ENCODE measurements at places on chromosomes 3 and 15. TPM values are rescaled to one million over a fixed set of nuclear protein-coding genes. Genes with fewer than 3 reads are reported as not detected.

GRCh38 chr15:59457103-59457502, 19.1 kb downstream of the FAM81A start:
- no peaks in the 10 kb centered on the region for H3K36me3 ChIP-seq
- no peak for DNase-seq
- H3K4me3 ChIP-seq = no peak overlapping the region
- H3K4me1 ChIP-seq = no peaks in the 10 kb centered on the region
- no peak overlapping the region for H3K27ac ChIP-seq
- H3K27me3 ChIP-seq = no peaks in the 10 kb centered on the region

Gene LIPH
- polyA plus RNA-seq = 0.04 TPM

DNA sequence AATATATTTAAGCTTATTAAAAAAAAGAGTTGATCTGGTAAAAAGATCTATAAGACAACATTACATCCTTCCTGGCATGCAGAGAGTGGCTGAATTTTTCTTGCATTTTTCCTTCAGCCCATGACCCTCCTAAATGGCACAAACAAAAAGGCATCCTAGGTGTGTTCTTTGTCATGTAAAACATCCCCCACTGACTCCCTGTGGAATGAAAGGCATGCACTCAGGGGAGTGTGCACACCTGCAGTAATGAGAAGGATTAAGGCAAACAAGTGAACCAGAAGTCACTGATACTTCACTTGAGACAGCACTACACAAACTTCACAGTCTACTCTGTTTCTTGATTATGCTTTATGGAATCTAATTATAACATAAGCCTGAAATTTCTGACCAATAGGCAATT, 195.0 kb downstream of the RBMS3 start:
- no peak overlapping the region for H3K4me3 ChIP-seq
- no peak overlapping the region for H3K27ac ChIP-seq
- no peaks in the 10 kb centered on the region for H3K36me3 ChIP-seq

DNA sequence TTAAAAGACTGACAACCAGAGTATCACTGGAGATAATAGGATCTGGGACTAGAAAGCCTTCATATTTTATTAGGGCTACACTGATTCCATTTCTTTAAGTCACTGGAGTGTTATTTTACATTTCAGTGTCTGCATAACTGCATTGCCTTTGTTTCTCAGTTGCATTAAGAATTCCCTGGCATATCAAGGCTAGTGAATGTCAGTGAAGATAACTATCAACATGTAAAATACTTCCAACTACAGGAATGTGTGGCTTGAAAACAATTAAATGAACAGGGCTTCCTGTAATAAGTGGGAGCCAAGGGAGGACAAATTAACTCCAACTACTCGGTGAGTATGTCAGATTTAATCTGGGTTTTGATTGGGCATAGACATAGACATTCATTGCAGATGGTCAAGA, 628.5 kb downstream of the ROBO2 start:
- DNase-seq = no peak
- no peaks in the 10 kb centered on the region for H3K36me3 ChIP-seq
- no peak overlapping the region for H3K4me3 ChIP-seq
- no peaks in the 10 kb centered on the region for H3K4me1 ChIP-seq

Gene CRYGS
- 0.65 TPM for polyA plus RNA-seq

Gene ANKRD34C
- 0.03 TPM for polyA plus RNA-seq

GRCh38 chr3:8662594-8662993, 18.0 kb upstream of the SSUH2 start:
- no peak for DNase-seq
- H3K27me3 ChIP-seq = no peaks in the 10 kb centered on the region
- no peak overlapping the region for H3K4me3 ChIP-seq
- no peak overlapping the region for H3K27ac ChIP-seq

DNA sequence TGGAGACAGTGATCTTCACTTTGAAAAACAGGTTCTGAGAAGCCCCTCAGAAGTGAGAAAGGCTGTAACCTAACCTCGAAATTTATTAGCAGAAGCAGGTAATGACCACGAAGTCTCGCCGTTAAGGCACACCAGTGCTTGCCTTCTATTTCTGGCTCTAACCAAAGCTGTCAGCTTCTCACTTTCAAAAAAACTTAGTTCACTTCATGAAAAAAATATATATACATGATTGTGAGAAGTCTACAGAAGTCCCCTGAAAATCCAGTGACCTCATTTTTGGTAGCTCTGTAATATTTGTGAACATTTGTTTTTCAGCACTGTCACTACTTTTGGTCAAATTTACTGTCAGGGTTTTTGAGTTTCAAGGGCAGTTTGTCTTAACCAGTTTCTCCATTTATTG, 19.1 kb upstream of the AKAP13 start:
- no peaks in the 10 kb centered on the region for H3K27me3 ChIP-seq
- no peak overlapping the region for H3K4me3 ChIP-seq
- H3K27ac ChIP-seq = no peak overlapping the region

GRCh38 chr3:112030901-112031300, 3.6 kb upstream of the TMPRSS7 start:
- no peaks in the 10 kb centered on the region for H3K4me1 ChIP-seq
- DNase-seq = no peak
- no peaks in the 10 kb centered on the region for H3K27me3 ChIP-seq
- no peaks in the 10 kb centered on the region for H3K36me3 ChIP-seq

- DNase-seq = no peak
- H3K36me3 ChIP-seq = no peaks in the 10 kb centered on the region
- no peak overlapping the region for H3K4me3 ChIP-seq
- no peak overlapping the region for H3K27ac ChIP-seq
- no peaks in the 10 kb centered on the region for H3K27me3 ChIP-seq
- no peaks in the 10 kb centered on the region for H3K4me1 ChIP-seq
Measured at GRCh38 chr3:43043071-43043766, 62.7 kb downstream of the POMGNT2 start.

DNA sequence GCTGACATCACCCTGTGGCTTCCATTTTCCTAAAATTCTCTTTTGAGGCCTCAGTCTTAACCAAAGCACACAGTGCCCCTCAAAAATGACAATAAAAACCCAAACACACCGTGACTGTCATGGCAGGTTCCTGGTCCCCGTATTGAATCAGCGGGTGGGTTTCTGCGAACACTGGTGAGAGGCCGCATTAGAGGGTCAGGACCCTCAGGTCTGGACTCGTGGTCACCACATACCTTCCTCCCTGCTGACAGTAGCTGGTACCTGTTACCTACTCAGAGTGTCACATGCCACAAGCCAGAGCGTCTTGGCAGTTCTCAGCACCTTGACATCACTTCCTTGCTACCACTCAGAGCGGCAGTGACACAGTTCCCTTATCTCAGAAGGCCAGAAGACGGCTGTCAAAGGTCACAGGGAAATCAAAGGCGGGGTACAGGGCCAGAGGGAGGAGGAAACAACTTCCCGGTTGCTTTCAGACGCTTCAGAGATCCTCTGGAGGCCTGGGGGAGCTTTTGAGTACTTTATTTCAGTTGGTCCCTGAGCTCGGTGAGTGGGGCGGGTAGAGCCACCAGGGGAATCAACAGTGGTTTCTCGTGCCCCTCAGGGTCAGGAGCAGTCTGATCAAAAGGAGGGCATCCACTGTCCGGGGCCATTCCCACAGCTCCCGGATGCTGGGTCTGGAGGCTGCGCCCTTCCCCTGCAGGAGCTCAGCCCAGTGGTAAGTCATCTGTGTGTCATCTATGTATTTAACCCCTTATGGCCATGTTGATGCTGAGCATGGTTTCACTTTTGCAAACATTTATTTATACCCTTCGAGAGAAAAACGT, at the start of the genes CCR5AS and CCRL2:
Gene CCR5AS (minus strand): TSS at position 279 of the 824 bp plus-strand sequence.
Gene CCRL2 (plus strand): TSS at position 472 of the 824 bp plus-strand sequence. CDS start 821 bp downstream, outside the sequence.
- no peaks in the 10 kb centered on the region for H3K27me3 ChIP-seq
- peak within 1 kb of the TSS; percentile 52 for H3K4me3 ChIP-seq
- H3K4me1 ChIP-seq = peaks cover 17% of the 10 kb centered on the region
- no peaks in the 10 kb centered on the region for H3K36me3 ChIP-seq
- H3K27ac ChIP-seq = peak within 1 kb of the TSS; percentile 73

Gene SLC28A2
- 0.01 TPM for polyA plus RNA-seq

DNA sequence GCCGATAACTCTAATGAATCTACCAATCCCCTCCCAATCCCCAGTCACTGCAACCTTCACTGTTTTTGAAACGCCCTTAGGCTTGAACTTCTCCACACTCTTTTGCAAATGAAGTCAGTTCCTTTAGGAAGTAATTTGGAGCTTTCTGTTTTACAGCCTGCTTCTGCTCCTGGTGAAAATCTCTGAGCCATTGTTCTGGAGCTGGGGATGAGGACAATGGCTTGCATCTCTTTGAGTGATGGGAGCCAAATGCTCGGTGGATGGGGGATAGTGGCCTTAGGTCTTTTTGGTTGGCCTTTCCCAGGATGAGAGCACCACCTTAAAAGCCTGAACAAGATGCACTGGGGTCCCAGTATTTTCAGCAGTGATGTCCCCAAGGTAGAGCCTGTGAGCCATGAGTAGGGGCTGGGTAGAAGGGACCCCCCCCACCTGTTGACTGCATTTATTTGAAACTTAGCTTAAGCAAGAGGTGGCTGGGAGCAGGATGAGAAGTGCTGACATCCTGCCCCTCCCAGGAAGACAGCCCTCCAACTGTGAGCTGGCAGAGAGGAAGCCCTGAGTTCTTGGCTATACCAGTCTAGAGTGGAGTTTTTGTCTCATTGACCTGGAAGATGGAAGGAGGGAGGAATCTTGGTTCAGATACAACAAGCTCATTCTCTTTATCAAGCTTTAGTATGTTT, 7.6 kb upstream of the MYO5C start:
- no peak overlapping the region for H3K27ac ChIP-seq
- no peak for DNase-seq
- H3K27me3 ChIP-seq = no peaks in the 10 kb centered on the region
- no peaks in the 10 kb centered on the region for H3K4me1 ChIP-seq
- no peaks in the 10 kb centered on the region for H3K36me3 ChIP-seq

Gene BFSP2
- not detected for polyA plus RNA-seq

Gene EID1
- 88.1 TPM for polyA plus RNA-seq

DNA sequence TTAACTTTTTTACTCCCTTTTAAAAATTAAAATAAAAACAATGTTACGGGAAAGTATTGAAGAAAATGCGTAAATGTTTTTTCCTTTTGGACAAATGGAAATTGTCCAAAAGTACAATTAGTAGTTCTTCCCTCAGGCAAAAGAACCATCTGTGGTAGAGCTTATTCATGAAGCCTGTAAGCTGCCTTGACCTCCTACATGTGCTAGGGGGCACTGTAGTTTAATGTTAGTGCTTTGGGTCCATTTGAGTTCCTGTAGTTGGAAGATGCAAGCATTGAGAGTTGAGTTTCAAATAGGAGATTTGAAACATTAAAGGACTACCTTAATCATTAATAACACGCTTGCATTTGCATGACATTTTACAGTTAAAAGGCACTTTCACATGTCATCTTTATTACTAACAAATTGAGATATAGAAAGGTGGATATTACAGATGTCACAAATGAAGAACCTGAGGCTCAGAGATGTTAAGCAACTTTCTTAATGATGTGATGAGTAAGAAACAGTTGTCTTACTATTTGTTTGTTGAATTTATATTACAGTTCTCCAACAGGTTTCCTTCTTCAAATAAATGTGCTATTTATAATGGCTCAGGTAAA, 1.8 kb upstream of the ZNF385D start:
- no peak for DNase-seq
- H3K27me3 ChIP-seq = peaks cover 12% of the 10 kb centered on the region
- H3K36me3 ChIP-seq = no peaks in the 10 kb centered on the region
- H3K27ac ChIP-seq = no peak overlapping the region
- H3K4me1 ChIP-seq = no peaks in the 10 kb centered on the region

DNA sequence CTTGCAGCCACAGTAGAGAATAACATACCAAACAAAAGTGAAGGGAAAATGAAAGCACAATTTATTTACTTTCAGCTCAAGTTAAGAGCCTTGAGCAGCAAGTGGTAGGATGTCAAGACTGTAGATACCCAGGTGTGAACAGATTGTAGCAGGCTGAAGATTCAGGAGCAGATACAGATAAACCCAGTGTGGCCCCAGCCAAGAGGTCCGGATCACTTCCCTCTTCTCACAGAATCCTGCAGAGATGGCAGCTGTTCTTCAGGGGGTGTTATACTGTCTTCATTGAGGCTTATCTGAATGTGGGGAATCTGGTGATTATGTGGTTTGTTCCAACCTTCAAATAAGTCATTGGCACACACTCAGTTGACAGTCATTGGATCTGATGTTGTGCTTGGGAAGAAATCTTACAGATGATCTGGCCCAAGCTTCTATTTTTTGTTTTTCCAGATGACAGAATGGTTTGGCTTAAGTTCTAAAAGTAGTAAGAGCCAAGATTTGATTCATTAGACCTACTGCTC, 2.2 kb downstream of the STARD9 start:
- H3K4me3 ChIP-seq = peak overlapping the region; percentile 90
- DNase-seq = no peak
- peaks cover 13% of the 10 kb centered on the region for H3K4me1 ChIP-seq
- no peaks in the 10 kb centered on the region for H3K36me3 ChIP-seq
- H3K27me3 ChIP-seq = peaks cover 5% of the 10 kb centered on the region

Gene MNS1
- 0.42 TPM for polyA plus RNA-seq

- no peak overlapping the region for H3K27ac ChIP-seq
- H3K4me1 ChIP-seq = no peaks in the 10 kb centered on the region
- no peak overlapping the region for H3K4me3 ChIP-seq
Measured at GRCh38 chr15:45827275-45827674, 192.4 kb downstream of the SQOR start.

DNA sequence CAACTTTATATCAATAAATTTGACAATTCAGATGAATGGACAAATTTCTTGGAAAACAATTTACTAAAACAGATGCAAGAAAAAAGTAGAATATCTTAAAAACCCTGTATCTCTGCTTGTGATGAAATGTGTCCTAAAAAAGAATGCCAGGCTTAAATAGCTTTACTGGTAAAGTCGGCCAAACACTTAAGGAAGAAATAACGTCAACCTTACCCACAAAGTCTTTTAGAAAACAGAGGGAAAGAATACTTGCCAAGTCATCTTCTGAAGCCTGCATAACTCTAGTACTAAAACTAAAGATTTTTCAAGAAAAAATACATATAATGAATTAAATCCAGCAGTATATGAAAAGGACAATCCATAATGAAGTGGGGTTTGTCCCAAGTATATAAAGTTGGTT, 111.1 kb downstream of the RASA2 start:
- H3K4me1 ChIP-seq = no peaks in the 10 kb centered on the region
- no peak overlapping the region for H3K27ac ChIP-seq
- no peak for DNase-seq
- no peaks in the 10 kb centered on the region for H3K27me3 ChIP-seq

Gene CHRNA3
- 0.04 TPM for polyA plus RNA-seq

DNA sequence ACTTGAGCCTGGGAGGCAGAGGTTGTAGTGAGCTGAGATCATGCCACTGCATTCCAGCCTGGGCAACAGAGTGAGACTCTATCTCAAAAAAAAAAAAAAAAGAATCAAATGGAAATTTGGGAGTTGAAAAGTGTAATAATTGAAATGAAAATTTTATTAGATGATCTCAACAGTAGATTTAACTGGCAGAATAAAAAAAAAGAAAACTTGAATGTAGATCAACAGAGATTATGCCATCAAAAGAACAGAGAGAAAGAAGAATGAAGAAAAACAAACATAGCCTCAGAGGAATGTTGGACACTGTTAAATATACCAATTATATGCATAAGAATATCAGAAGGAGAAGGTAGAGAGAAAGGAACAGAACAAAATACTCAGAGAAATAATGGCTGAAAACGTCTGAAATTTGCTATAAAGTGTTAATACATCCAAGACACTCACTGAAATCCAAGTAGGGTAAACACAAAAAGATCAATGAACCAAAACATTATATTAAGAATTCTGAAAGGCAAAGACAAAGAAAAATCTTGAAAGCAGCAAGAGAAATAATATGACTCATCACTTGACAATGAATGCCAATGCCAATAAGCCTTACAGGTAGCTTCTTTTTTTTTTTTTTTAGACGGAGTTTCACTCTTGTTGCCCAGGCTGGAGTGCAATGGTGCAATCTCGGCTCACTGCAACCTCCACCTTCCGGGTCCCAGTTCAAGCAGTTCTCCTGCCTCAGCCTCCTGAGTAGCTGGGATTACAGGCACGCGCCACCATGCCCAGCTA, 14.6 kb upstream of the ELP6 start:
- H3K36me3 ChIP-seq = no peaks in the 10 kb centered on the region
- DNase-seq = no peak
- no peaks in the 10 kb centered on the region for H3K27me3 ChIP-seq

All from psoas muscle (tissue), 8 donors.